AG04449 (cell line): ENCODE measurements at places on chromosomes 1 and 21.

- peak; percentile 5 for DNase-seq
Measured at GRCh38 chr21:28899744-28900143, 92.9 kb downstream of the LTN1 start.

- DNase-seq, result no peak
Measured at GRCh38 chr1:58997637-58998036, 213.8 kb upstream of the JUN start.

DNA sequence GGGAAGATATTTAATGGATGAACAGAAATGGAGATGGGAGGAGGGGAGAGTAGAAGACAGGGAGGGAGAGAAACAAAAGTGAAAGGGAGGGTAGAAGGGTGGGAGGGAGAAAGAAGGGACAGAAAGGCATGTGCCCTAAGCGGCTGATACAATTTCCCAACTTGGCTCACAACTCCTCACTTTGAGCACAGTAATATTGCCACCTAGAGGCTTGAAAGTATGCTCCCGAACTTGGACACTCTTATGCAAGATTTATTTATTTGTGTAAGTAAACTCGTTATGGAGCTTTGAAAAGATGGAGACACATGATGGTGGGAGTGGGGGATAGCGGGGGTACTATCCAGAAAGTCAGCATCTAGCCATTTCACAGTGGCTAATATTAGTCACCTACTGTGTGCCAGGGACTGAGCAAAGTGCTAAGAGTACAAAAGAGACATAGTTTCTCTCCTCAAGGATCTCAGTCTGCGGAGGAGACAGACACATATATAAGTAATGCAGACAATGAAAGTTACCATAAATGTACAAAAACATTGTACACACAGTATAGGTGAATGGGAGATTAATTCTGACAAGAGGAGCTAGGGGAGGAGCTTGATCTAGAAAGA is 189.7 kb downstream of the SEC16B start:
- peak; percentile 10 for DNase-seq

DNA sequence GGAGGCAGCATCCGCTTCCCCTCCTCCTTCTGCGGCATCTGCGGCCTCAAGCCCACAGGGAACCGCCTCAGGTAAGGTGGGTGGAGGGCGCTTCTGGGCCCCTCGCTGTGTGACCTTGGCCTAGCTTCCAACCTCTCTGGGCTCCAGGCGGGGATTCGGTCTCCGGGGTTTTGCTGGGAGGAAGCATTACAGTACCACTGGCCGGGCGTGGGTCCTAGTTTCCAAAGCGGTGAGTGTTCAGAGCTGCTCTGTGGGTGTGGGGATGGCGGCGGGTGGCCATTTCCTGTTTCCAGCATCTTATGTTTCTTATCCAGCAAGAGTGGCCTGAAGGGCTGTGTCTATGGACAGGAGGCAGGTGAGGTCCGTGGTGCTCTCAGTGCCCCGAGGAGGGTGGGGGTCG is 11.6 kb downstream of the FAAH start:
- DNase-seq, result no peak

GRCh38 chr21:43287795-43288755 is 119.3 kb downstream of the CRYAA start:
- no peak for DNase-seq

- no peak for DNase-seq
Measured at GRCh38 chr21:36728371-36729111, 29.6 kb downstream of the SIM2 start.

DNA sequence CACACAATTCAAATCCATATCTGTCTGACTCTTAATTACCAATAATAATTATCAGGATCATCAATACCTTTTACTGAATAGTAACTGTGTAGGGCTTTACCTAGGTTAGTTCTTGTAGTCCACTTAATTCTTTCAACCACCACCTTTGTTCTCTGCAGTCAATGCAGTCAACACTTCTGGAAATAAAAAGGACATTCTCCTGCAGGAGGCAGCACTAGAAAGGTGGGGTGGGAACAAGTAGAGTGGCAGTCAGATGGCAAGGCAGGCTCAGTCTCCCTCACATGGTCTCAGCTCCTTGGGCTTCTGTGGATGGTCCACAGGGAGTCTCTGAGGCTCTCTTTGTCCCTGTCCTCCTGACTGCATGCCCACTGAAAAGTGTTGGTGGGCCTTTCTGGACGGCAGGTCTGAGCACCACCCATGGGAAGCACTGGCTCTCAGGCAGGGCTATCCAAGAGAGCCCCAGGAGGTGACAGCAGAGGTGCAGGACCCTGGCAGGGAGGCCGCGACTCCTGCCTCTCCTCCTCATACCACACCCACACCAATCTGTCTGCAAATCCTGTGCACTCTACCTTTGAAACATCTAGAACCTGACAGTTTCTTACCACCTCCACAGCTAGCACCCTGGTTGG is 237.3 kb downstream of the FOXD2 start:
- DNase-seq, result no peak

DNA sequence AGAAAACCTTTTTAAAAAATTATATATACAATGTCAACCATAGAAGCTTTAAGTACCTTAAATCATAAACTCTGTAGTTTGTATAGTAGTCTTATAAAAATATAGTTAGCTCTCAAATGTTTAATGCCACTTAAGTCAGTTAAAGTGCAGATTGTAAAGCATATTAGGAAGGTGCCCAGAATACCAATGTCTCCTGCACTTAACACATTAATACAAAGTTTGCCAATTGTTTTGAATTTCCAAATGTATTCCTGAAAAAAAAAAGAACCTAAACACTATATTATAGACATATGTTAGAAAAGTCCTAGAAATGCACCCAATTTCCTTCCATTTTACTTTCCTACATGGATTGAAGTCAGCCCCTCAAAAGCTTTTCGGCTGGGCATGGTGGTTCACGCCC is 12.1 kb downstream of the F3 start:
- DNase-seq, result no peak
